ENCODE measurements at places on chromosomes 1 and 21. TPM values are rescaled to one million over a fixed set of nuclear protein-coding genes. Genes with fewer than 3 reads are reported as not detected.

- peaks cover 54% of the 10 kb centered on the region for H3K4me1 ChIP-seq
- peak overlapping the region; percentile 76 for H3K27ac ChIP-seq
- peak overlapping the region; percentile 45 for H3K4me3 ChIP-seq
Measured at GRCh38 chr1:26164036-26164860, 4.5 kb downstream of the C1orf232 start.

DNA sequence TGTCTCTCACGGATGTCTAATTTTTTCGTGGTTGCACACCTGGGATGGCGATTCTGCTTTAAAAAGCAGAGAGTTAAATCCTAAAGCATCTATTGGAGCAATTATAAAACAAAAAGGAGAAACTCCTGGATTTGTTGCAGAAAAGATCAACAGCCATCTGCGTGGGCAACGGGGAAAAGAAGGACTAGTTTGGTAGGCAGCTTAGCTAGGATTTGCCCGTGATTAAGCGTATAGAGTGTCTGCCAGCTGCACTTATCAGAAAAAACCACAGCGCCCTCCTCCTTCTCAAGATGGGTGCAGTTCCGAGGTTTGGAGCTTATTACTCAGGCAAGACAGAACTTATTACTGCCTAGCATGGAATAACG is 526 bp upstream of the SLC25A24 start:
- no peaks in the 10 kb centered on the region for H3K27me3 ChIP-seq
- peaks cover 17% of the 10 kb centered on the region for H3K4me1 ChIP-seq
- H3K36me3 ChIP-seq: no peaks in the 10 kb centered on the region
- no peak for DNase-seq

DNA sequence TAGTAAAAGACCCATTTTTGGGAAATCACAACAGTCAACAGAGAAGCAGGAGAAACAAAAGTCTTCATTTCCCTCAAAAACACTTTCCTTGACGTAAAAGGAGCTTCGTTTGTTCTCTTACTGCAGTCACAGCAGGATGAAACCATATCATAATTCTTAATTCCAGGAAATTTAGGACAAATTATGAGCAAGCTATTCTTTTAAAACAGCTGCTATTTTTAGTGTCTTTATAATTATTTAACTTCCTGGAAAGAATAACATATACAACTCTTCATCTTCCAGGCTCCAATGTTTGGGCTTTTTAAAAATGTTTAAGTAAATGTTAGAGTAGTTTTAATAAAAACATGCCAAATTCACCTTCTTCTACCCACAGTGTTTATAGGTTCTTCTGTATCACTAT is 563.5 kb downstream of the LTN1 start:
- H3K27me3 ChIP-seq: no peaks in the 10 kb centered on the region
- no peak overlapping the region for H3K27ac ChIP-seq
- no peaks in the 10 kb centered on the region for H3K4me1 ChIP-seq
- H3K4me3 ChIP-seq: no peak overlapping the region
- DNase-seq: no peak

DNA sequence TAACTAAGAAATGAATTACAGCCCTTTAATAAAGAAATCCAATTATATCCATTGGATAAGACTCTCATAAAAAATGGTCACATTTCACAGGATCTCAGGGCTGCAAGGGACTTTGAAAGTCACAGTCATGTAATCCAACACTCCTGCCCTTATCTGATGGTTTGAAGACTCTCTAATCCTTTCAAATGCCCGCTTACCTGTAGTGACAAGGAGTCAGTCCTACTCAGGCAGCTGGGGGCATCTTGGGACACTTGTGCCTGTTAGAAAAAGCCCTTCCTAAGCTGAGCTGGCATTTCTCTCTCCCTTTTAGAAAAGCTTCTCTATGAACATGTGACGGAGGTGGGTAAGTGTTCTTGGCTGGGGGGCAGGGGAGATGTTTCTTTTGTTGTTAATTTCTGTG is 11.0 kb upstream of the ZNF691 start:
- no peak overlapping the region for H3K27ac ChIP-seq
- no peak overlapping the region for H3K4me3 ChIP-seq

Gene FCGR3A
- total RNA-seq: 87.9 TPM

Gene CRP
- total RNA-seq: not detected

Gene XCL1
- not detected for total RNA-seq

DNA sequence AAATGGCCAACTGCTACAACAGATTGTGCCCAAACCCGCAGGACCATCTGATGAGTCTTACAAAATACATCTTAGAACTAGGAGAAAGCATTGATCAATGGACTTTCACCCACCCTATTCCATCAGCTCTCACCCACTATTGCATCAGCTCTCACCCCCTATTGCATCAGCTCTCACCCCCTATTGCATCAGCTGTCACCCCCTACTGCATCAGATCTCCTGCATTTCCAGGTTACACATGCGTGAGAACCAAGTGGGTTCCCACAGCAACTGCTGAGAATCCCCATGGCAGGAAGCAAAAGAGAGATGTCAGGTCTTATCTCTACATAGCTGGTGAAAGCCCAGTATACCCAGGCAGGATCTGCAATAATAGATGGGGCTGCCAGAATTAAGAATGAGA is 533.5 kb downstream of the LTN1 start:
- H3K4me3 ChIP-seq: no peak overlapping the region
- DNase-seq: no peak
- no peaks in the 10 kb centered on the region for H3K27me3 ChIP-seq
- no peaks in the 10 kb centered on the region for H3K36me3 ChIP-seq
- H3K4me1 ChIP-seq: no peaks in the 10 kb centered on the region

Gene CLDN19
- 0.11 TPM for total RNA-seq

DNA sequence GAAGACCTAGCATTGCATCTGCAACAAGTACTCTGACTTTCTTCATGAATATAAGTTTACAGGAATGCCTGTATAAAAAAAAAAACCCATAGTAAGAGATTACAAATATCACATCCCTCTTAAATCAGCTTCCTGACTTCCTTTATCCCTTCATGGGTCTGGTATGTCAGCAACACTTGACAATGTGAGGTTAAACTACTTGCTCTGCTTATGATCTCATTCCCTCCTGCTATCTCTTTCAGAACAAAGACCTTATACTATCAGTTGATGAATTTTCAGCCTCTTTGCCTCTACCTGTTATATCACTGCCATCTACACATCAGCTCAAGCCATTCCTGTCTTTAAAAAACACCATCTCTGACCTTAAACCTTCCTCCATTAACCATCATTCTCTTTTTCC is 130.9 kb upstream of the SAMSN1 start:
- no peaks in the 10 kb centered on the region for H3K27me3 ChIP-seq
- no peaks in the 10 kb centered on the region for H3K36me3 ChIP-seq
- no peak overlapping the region for H3K27ac ChIP-seq
- peaks cover 26% of the 10 kb centered on the region for H3K4me1 ChIP-seq
- no peak for DNase-seq

DNA sequence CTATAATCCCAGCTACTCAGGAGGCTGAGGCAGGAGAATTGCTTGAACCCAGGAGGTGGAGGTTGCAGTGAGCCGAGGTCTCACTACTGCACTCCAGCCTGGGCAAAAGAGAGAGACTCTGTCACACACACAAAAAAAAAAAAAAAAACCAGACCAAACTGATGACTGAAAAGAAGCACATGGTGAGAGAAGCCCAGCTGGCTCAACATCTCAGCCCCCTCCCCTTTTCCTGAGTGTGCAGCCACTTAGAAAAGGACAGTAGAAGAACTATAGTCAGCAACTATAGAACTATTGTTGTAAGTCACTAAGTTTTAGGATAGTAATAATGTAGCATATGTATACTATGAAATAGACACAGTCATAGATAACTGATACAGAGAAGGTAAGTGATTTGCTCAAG is 87.2 kb upstream of the RALGPS2 start:
- no peaks in the 10 kb centered on the region for H3K4me1 ChIP-seq
- no peak for DNase-seq
- no peaks in the 10 kb centered on the region for H3K27me3 ChIP-seq
- no peaks in the 10 kb centered on the region for H3K36me3 ChIP-seq

- H3K4me1 ChIP-seq: peaks cover 16% of the 10 kb centered on the region
- peaks cover 19% of the 10 kb centered on the region for H3K27me3 ChIP-seq
- H3K36me3 ChIP-seq: no peaks in the 10 kb centered on the region
- no peak overlapping the region for H3K27ac ChIP-seq
Measured at GRCh38 chr1:184032930-184033418, 4.6 kb downstream of the COLGALT2 start.

Gene SPRR5
- total RNA-seq: not detected

Gene FYB2
- total RNA-seq: 9.1 TPM

DNA sequence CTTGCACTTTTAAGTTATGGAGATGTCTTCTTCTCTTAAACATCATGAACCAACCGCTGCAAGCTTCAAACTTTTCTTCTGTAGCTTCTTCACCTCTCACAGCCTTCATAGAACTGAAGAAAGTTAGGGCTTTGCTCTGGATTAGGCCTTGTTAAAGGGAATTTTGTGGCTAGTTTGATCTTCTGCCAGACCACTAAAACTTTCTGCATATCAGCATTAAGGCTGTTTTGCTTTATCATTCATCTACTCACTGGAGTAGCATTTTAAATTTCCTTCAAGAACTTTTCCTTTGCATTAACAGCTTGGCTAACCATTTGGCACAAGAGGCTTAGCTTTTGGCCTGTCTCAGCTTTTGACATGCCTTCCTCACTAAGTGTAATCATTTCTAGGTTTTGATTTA is 43.0 kb upstream of the RGL1 start:
- H3K36me3 ChIP-seq: no peaks in the 10 kb centered on the region
- H3K4me1 ChIP-seq: peaks cover 3% of the 10 kb centered on the region
- no peak for DNase-seq
- no peaks in the 10 kb centered on the region for H3K27me3 ChIP-seq
- no peak overlapping the region for H3K27ac ChIP-seq
- no peak overlapping the region for H3K4me3 ChIP-seq
